Kasumi-1 (cell line): ENCODE measurements at places on chromosomes 5 and 9.

- no peak for DNase-seq
Observed at GRCh38 chr5:173230690-173231380, 4.2 kb downstream of the NKX2-5 start.

GRCh38 chr5:147321569-147321968, 86.7 kb downstream of the STK32A start:
- no peak for DNase-seq

GRCh38 chr5:116939641-116940040, 365.0 kb upstream of the SEMA6A start:
- DNase-seq: no peak

GRCh38 chr9:124187311-124187710, 70.4 kb upstream of the NEK6 start:
- DNase-seq: no peak

DNA sequence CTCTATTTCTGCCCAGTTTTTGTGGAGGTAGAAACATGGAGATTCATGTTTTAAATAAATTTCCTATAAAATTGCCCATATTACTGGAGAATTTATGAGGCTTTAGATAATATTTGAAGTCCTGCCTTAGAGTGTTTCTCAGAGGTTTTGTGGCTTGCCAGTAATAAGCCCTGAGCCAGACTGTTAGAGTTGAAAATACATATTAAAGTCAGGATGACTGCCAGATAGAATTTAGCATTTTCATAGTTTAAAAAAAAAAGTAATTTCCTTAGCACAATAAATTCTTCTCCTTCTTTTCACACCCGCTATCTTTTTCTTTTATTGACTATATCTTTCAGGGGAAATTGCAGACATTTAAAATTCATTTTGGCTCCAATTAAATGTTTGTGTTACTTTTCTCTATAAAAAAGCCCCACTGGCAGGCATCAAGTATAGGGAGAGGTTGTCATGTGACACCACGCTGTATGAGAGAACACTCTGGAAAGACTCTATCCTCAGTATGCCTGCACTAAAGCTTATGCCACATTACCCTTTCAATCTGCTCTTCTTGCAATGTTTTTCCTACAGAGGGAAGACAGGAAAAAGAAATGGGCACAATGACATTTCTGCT, 135.2 kb downstream of the MPDZ start:
- no peak for DNase-seq

- no peak for DNase-seq
Observed at GRCh38 chr5:116942622-116943021, 368.0 kb upstream of the SEMA6A start.

DNA sequence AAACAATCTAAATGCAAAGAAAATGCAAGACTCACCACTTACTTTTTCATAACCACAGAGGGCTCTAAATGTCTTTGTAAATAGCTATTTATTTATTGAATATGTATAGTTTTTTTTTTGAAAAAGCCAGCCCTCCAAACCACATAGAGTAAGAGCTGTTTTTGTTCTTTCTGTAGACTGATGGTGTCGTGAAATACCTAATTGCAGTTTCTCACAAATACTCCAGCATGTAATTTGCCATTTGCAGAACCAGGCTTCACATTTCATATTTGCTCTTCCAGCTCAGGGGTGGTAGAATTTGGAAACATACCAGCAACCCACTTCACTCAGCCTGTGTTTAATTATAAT, 159.8 kb downstream of the TMC1 start:
- no peak for DNase-seq

DNA sequence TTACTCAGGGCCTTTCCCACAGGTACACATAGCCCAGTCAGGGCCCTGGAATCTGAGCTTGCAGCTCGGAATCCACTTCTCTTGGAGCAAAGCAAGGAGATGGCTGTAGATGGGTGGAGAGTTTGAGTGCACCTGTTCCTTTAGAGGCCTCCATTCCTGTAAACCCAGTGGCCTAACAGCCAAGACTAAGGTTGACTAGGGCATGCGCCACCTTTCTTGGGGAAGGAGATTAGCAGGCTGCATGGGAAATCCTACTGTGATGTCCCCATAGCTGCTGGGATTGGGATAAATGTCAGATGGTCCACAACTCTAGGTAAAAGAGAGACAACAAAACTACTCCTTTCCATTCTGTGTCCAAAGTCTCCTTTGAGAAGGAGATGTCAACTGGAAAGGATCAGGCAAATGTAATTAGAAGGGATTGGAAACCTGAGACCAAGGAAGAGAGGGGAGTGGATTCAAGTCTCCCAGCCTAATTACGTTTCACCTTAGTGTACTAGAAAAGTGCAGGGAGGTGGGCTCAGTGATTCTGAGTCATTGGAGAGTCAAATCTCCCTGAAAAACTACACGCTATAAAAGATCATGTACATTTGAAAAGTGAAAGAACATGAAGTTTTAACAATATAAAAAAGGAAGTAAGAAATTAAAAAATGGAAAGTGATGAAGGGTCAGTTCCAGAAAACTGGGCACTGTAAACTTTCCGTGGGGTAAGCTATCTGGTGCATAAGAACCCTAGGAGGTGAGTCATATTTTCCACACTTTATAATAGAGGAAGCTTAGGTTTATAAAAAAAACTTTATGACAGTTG, 104.2 kb downstream of the SEC61B start:
- DNase-seq: peak; percentile 3

GRCh38 chr9:92176068-92176799, 61.0 kb upstream of the SPTLC1 start:
- peak; percentile 40 for DNase-seq

GRCh38 chr5:82156874-82157273, 121.3 kb downstream of the RPS23 start:
- DNase-seq: peak; percentile 21

DNA sequence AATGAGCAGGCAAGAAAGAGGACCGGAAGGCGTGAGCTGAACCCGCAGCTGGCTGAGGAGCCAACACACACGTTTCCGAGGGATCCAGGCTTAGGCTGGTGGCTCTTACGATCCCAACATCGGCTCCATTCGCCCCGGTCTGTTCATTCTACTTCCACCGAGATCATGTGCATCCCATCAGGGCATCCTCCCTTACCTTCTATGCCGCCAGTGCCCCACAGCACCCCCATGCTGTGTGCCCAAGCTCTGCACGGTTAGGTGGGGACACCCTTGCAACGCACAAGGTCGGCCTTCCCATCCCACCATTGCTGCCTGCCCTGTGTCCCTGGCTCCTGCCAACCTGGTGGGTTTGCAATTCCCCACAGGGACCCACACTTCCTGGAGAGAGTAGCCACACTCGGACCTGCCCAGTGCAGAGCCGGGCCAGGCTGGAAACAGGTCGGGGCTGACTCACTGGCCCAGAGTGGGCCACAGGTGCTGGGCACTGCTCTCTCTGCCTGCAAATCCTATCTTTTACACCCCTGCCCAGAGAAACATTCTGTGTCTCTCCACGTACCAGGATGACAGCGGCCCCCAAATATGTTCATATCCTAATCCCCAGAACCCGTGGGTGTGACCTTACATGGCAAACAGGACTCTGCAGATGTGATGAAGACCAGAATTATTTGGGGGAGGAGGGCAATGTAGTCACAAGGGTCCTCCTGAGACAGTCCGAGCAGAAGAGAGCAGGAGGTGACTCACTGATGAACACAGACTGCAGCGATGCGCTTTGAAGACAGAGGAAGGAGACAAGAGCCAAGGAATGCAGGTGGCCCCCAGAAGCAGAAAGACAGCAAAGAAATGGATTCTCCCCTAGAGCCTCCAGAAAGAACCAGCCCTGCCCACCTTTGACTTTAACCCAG, 182.2 kb downstream of the AUH start:
- DNase-seq: no peak

DNA sequence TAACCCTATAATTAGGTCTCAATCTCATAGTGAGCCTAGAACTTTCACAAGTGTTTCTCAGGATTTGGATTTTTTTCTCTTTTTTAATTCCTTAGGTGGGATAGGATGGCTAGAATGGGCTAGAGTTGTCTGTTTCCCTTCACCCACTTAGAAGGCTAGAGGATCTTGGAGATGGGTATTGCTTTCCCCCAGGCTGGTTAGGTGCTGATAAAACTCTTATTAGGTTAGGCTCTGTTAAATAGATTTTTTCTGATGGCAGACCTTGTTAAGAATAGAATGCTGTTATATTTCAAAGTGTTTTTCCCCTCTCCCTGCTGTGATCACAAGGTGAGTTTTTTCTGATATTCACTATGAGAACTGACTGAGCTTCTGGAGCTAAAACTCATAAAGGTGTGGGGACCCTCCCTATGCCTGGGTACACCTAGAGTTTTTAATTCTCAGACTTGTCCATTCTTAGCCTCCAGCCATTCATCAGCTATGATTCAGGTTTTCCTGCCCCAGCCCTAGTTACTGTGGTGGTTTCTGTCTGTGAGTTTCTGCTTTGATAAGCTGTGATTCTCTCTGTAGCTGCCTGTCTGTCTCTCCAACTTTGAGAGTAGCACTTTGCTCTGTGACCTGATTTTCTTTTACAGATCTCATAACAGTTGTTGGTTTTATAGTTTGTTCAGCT, 132.4 kb downstream of the HACD4 start:
- DNase-seq: no peak

DNA sequence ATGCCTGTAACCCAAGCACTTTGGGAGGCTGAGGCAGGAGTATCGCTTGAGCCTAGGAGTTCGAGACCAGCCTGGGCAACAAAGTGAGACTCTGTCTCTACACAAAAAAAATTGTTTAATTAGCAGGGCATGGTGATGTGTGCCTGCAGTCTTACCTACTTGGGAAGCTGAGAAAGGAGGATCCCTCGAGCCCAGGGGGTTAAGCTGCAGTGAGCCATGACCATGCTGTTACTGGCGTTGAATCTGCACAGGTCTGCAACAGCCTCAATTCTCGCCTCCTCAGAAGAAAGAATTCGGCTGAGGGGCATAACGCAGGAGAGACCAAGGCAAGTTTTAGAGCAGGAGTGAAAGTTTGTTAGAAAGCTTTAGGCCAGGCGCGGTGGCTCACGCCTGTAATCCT, 18.0 kb downstream of the CCT5 start:
- DNase-seq: no peak

DNA sequence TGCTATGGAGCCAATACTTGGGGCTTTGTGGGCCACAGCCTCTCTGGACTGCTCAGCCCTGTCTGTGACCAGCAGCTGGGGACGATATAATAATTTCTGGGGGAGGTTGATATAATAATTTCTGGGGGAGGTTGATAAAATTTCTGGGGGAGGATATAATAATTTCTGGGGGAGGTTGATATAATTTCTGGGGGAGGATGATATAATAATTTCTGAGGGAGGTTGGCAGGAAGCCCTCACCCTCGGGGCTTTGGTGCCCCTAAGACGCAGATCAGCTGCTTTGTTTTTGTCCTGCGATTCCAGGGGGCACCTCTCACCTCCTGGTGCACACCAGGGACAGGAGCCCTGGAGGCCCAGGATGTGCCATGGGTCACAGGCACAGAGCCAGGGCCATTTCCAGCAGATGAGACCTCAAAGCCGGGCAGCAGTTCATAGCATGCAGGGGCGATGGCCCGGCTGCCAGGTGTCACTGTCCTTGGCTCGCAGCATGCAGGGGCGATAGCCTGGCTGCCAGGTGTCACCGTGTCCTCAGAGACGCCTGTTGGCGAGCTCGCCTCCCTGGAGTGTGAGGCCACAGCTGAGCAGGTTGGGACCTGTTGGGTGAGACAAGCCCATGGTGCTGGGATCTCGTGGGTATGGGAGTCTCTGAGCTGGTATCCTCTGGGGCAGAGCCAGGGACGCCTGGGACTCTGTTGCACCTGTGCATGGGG, 3.8 kb upstream of the TOR4A start:
- no peak for DNase-seq

DNA sequence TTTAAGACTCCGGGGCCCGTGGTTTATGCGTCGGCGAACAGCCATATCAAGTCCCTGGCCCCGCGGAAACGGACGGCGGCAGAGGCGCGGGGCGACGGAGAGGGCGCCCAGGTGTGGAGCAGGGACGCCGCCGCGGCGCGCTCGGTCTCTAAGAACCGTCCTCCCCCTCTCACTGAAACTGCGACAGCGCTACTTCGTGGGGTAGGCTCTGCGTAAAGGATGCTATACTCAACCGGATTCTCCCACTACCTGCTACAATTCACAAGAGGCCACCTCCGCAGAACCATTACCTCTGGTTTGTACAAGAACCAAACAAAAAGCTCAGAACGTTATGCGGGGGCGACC, 404 bp downstream of the MRNIP start:
- DNase-seq: peak; percentile 44

DNA sequence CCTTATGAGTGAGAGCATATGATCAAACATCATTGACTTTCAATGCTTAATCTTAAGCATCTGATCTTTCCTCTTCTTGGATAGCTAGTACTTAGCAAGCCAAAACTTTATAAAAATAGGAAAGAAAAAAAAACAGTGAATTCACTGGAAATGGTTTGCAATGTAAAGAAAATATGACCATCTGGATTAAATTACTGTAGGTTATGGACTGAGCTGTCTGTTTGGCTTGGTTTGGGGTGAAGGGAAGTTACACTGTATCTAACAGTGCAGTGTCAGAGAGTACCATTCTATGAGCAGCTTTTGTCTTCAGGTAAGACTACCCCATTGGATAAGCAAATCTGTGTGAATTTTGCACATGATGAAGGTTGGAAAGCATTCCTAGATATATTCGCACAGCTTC, 151.4 kb downstream of the TLE1 start:
- DNase-seq: no peak

DNA sequence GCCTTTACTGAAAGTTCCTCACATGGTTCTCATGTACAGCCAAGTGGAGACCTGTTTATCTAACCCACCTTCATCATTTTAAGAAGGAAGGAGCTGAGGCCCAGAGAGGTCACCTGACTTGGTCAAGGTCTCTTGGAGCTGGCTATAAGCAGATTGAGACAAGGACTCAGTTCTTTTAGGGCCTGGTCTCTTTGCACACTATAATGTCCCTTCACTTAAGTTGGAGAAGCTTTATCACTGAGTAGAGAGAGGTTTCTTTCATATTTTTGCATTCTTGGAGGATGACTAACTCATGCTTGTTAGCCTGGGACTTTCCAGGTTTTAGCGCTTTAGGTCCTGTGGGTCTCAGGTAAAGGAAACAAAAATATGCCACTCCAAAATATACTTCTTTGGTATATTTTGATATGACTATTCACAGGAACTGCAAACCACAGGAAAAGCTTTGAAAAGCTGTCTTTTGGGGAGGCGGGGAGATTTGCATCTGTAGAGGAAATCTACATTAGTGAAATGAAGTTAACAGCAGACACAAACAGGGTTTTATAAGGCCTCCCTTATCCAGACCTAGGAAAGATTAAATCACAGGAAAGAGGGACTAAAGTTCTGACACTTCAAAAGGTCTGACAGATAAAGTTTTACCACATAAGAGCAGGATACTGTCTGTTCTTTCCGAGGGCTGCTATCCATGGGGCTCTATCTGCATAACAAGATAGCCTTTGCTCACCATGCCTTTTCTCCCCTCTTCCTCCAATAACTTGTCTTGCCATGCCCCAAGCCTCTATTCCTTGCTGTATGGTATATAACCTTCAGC, 95.8 kb upstream of the ANKRD55 start:
- DNase-seq: no peak

- no peak for DNase-seq
Observed at GRCh38 chr9:96510258-96510657, 60.3 kb downstream of the HABP4 start.

DNA sequence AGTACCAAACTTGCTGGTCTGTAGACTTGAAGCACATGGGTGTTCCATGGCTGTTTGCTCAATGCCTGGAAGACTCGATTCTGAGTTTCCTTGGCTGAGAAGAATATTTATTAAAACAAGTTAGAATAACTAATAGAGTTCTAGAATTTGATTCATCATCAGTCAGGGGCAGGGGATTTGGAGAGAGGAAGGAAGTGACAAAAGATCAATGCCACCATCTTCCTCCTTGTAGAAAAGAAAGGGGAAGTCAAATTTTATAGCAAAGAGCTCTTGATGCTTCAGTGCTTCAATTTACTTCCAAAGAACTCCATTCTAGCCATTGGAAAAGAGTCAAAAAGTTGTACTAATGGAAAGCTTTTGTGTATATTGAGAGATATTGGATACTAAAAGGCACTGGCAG, 236.3 kb downstream of the MCTP1 start:
- DNase-seq: peak; percentile 82
